IPS DF 19.7 (cell line): ENCODE measurements at places on chromosomes 5 and 9.

GRCh38 chr9:126671381-126671831 is 57.7 kb downstream of the LMX1B start:
- DNase-seq, result no peak

GRCh38 chr9:14433351-14434157 is 119.6 kb upstream of the NFIB start:
- no peak for DNase-seq

DNA sequence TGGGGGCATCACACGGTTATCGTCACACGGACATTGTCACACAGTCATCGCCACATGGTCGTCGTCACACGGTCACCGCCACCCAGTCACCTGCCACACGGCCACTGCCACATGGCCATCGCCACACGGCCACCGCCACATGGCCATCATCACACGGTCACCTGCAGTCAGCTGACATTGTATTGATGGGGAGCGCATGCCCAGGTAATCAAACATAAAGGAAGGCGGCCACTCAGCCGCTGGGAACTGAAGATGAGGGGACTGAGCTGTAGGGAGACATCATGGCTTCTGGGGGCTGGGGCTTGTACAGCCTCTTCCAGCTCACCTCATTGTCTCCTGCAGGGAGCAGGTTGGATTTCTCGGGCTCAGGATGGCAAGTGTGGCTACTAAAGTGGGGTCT is 49.2 kb downstream of the MRPL36 start:
- DNase-seq, result no peak

DNA sequence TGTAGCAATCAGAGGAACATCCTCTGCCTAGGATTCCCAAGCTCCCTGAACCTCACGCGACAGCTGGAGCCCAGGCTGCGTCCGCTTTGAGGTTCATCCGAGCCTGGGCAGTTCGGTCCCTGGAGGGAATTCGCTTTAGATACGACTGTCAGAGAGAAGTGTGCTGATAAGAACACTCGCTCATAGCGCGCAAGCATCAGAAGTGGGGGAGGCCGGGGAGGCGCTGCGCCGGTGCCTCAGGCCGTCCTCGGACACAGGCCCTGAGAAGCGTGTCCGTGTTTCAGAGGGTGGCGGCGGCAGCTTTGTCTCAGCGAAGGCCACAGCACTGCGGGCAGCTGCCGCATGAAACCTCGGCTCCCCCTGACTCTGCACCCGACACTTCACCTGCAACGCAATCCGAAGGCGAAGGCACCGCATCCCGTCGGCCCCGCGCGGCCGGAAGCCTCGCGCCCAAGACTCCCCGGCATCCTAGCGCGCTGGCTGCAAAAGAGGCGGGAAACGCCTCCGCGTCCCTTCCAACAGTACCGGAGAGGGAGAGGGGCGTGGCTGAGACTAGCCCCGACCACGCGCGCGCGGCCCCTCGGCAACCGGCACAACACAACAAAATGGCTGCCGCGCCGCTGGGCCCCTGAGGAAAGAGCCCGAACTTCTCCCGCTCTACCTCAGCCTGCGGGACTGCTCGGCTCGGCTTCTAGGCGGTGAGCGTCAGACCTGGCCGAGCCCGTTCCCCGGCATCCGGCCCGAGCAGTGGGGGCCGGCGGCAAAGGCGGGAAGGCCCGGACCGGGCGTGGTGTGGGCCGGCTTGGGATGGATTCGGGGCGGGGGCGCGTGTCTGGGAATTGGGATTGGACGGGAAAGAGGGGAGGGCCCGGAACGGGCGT is at the start of gene CNTRL:
CNTRL (plus strand) TSS at position 586 of the 881 bp plus-strand sequence. CDS start 13,372 bp downstream, outside the sequence.
- DNase-seq, result no peak

GRCh38 chr5:143194206-143194605 is 209.3 kb downstream of the NR3C1 start:
- no peak for DNase-seq

DNA sequence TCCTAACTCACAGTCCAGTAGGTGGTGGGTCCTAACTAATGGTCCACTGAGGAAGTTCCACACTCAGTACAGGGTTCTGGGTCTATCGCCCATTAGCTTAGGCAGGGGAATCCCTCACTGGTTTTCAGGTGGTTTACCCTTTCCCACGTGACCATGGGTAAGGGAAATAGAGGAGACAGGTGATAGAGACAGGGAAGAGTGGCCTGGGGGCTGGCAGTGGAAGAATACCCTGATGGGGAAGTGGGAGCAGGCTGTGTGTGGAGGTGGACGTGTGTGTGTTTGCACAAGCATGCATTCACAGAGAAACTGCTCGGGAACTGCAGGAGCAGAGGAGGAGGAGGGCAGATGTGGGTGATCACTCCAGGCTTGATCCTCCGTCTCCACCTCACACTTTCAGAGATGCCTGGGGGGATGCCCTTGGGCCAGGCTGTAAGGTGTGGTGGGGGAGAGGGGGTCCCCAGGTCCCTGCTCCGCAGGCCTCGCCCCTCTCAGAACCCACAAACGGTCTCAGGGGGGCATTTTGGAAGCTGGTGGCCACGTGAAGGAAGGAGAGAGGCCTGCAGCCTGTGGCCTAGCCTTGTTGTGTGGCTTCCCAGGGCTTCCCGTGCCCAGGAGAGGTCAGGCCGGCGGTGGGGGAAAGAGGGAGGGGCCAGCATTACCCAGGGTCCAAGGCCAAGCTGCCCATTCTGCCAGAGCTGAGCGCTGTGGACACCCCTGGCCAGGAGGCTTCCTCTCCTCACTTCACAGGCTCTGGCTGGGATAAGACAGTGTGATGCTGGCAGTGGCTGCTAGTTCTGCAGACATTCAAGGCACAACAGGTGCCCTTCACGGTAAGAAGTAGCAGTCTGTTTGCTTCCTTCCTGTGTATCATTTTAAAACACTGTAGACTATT is 80.0 kb downstream of the OTULIN start:
- no peak for DNase-seq

DNA sequence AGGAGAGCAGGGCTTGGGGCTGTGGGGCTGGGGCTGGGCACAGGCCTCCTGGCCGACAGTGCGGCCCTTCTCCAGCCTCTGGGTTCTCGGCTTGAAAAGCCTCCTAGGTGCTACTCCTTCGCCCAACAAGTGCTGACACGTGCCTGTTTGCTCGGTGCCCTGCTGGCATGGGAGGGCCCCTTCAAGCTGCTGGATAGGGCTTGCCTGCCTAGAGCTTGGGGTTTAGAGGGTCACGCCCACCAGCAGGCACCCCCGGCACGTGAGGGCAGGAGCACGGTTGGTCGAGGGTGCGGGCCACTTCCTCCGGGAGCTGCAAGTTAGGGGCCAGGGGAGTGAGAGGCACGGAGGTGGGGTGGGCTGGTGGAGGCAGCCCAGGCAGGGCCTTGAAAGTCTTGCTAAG is 106.2 kb downstream of the RXRA start:
- DNase-seq, result no peak

DNA sequence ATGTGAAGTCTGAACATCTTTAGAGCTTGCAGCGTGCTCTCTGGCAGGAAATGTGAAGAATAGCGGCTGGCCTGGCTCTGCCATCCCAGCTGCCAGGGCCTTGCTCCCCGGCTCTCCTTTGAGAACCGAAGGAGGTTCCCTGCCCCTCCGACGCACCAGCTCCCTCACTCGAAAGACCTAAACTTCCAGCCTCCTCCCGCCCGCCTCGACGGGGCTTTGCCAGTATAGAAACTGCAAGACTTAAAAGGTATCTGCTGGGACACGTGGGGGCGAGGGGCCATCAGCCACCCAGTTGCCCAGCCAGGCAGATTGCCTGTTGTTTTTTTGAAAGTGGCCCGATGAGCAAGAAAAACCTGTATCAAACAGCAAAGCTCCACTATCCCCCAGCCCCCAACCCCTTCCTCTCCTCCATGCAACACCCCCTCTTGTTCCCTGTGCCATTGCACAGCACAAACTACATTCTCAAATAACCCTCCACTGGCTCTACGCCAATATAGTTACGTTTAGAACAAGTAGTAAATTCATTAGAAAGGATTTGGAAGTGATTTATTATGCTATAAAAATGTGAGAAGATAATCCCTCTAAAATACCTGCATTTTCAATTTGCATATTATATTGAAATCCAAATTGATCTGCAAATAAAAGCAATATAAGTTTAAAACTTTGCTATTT is 331.9 kb downstream of the MED10 start:
- no peak for DNase-seq

GRCh38 chr5:126335886-126336285 is 87.3 kb upstream of the GRAMD2B start:
- no peak for DNase-seq

GRCh38 chr9:10048994-10049393 is 563.8 kb downstream of the PTPRD start:
- no peak for DNase-seq

DNA sequence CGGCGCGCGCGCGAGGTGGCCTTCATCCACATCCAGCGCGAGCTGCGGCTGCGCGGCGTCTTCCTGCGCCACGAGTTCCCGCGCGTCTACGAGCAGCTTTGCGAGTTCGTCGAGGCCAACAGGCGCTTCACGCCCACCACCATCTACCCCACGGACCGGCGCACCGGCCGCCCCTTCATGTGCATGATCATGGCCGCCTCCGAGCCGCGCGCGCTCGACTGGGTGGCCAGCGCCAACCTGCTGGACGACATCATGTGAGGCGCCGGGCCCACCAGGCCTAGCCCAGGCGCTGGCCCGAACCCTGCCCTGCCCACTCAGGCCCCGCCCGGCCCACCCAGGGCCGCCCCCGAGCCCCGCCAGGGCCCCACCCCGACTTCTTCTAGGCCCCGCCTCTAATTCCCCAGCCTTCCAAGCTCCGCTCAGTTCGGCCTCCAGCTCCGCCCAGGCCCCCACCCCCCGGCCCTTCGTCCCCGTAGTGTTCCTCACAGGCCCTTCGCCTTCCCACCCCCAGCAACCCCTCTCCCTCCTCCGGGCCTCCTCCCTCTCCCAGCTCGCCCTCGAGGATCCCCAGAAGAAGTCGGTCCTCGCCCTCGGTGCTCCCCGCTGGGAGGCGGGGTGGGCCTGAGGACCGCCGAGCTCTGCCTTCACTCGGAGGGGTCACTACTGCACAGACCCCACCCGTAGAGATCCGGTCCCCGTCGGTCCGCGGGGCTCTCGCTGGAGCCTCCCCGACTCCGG is 2.0 kb upstream of the PHPT1 start:
- no peak for DNase-seq

- DNase-seq, result no peak
Observed at GRCh38 chr5:147578228-147579024, 68.6 kb upstream of the DPYSL3 start.

GRCh38 chr9:100432736-100433135 is 5.8 kb downstream of the MSANTD3 start:
- DNase-seq, result no peak

DNA sequence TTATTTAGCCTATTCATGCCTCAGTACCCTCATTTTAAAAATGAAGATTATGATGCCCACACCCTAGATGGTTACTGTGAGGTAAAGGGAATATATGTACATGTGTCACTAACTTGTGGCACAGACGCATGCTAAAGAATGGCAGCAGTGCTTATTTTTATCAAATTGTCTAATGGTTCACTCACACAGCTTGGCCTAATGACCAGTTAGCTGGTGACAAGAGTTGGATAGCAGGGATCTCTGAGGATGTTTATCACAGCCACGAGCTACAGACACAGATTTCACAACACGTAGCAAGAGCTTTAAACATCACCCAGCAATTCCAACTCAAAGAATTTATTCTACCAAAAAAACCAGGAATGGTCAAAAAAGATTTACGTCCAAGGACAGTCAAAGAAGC is 7.2 kb downstream of the BAG1 start:
- DNase-seq, result no peak

- DNase-seq, result no peak
Observed at GRCh38 chr9:108963459-108964143, 29.4 kb downstream of the ABITRAM start.

DNA sequence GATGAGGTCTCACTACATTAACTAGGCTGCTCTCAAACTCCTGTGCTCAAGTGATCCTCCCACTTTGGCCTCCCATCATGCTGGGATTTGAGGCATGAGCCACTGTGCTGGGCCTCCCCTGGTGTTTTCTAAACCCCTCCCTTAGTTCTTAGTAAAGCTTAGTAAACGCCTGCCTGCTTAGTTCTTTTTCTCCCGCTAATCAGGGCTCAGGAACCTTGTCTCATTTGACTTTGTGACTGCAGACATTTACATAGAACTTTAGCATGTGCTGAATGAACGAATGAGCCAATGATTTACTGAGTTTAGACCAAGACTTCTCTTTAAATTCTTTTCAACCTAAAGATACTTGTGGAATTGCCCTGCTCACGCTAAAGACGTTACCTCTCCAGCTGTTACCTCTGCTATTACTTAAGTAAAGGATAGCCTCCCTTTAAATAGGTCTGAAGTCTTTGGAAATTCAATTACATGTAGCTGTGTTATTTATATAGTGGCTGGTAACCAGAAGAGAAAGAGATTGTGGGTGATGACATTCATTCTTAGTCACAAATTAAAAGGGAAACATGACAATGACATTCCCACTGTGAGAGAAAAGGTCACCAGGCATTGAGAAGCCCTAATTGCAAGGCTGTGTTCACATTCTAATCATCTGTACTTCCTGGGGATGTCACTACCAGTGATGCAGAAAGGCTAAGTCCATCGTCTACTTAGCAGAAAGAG is 18.6 kb upstream of the SUSD1 start:
- no peak for DNase-seq

- no peak for DNase-seq
Observed at GRCh38 chr9:79471580-79472543, 99.9 kb upstream of the TLE4 start.

GRCh38 chr5:143733665-143734455 is 78.1 kb upstream of the HMHB1 start:
- peak; percentile 12 for DNase-seq

GRCh38 chr9:88342246-88342645 is 46.0 kb upstream of the SPIN1 start:
- DNase-seq, result no peak

DNA sequence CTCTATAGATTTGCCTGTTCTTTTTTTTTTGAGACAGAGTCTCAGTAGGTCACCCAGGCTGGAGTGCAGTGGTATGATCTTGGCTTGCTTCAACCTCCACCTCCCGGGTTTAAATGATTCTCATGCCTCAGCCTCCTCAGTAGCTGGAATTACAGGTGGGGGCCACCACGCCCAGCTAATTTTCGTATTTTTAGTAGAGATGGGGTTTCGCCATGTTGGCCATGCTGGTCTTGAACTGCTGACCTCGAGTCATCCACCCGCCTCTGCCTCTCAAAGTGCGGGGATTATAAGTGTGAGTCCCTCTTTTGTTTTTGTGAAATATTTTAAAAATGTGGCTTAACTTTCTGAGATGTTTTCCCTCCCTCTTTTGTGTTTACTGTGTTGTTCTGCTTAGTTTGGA is 29.2 kb downstream of the HSPA4 start:
- DNase-seq, result no peak

DNA sequence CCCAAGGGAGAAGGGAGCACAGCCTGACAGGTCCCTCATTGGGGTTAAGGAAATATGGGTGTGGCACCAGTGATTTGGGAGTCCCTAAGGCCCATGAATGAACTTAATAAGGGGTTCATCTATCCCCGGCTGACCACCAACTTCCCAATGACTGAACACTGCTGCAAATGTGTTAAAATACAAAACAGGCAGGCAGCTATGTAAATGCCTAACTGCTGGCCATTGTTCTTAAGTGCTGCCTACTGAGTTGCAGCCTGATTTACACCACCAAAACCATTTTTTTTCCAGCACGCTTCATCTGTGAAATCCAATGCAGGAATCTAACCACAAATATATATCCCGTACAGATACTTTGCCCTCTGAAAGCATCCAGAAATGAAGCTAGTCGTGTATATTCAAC is 478.5 kb downstream of the PTPRD start:
- DNase-seq, result peak; percentile 3
